Heart right ventricle (tissue), 16 donors: ENCODE measurements at places on chromosomes 2 and 18. TPM values are rescaled to one million over a fixed set of nuclear protein-coding genes. Genes with fewer than 3 reads are reported as not detected.

DNA sequence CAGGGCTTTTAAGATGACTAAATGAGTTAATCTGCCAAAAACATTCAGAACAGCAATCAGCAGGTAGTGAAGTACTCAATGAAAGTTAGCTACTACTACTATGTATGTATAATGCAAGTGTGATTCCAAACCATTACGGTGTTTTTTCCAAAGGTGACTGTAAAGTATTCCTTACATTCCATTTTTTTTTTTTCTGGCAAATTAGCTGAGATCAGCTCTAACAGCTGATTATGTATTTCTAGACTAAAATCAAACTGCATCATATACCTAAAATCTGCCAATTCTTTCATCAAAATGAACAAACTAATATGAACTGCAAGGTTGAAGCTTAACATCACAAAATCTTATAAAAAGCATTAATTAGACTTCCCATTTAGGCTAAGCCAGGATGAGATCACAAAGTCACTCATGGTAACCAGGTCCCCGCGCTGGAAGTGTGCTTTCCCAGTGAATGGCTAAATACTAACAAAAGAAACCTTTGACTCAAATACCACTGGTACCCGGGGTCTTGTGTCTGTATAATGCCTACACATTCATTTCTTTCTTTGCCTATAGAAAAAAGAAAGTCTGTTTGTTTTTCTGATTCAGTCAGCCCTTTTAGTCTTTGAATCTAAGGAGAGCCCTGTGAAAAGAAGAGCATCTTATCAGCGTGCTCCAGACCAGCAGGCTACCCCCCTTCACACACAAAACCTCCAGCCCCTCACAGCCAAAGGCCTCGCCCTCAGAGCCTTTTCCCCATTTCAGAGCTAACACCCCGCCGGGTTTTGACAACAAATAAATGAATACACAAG is 88.3 kb downstream of the RBMS1 start:
- DNase-seq, result no peak

DNA sequence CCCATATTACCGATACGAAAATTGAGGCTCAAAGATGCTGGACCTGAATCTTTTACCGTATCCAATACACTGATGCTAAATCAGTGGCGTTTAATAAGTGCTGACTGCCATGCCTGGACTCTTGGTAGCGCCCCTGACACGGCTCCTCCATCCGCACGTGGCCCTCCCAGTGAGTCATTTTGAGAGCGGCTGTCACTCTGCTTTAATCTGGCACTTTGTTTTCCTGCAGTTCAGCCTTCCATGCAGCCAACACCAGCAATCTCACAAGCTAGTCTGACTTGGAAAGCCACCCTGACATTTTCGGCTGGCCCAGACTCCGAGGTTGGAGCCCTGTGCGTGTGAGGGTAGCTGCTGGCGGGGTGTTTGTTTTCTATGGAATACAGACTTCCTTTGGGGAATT is 155.1 kb upstream of the LMAN1 start:
- DNase-seq, result peak; percentile 80

- DNase-seq, result no peak
These were observed 5.3 kb downstream of the TPO start for GRCh38 chr2:1418566-1418965.

GRCh38 chr2:189304360-189304759 is 124.8 kb upstream of the COL5A2 start:
- no peak for DNase-seq

The CDK5R2 gene
- not detected for total RNA-seq

GRCh38 chr2:112622528-112622849 is 23.2 kb upstream of the SLC20A1 start:
- DNase-seq, result no peak

- no peak for DNase-seq
These were observed 909.5 kb upstream of the SOX11 start for GRCh38 chr2:4782647-4783046.

GRCh38 chr2:31191931-31192330 is 25.4 kb downstream of the CAPN14 start:
- DNase-seq, result no peak

The MROH2A gene
- total RNA-seq, result not detected

- DNase-seq, result no peak
These were observed 105.5 kb downstream of the COPS8 start for GRCh38 chr2:237190966-237191713.

The CRYGD gene
- total RNA-seq, result not detected

GRCh38 chr2:176814740-176815367 is 397.7 kb upstream of the HNRNPA3 start:
- no peak for DNase-seq

DNA sequence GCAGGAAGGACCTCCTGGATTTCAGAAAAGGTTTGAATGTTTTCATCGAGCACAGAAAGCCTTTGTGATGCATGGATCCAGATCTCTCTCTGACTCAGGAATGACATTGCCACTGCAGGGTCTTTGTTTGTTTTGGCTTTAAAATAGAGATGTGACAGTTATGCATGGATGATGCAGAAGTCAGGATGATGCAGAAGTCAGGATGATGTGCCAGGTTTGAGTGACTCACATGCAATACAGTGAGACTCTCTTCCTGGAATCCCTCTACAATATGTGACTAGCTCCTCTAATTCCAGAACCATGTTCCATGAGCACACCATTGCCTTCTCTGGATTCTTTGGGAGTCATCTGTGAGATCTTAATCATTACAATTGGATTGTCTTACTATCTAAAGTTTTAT is 177.9 kb upstream of the RAB6C start:
- DNase-seq, result no peak

The SERPINB4 gene
- not detected for total RNA-seq

GRCh38 chr18:38940863-38941531 is 1375.4 kb upstream of the CELF4 start:
- no peak for DNase-seq

GRCh38 chr2:165678882-165679281 is 115.2 kb downstream of the GALNT3 start:
- no peak for DNase-seq

The CAPG gene
- total RNA-seq, result 5.5 TPM

The EDAR gene
- total RNA-seq, result not detected

The ZNF892 gene
- total RNA-seq, result 4.3 TPM

DNA sequence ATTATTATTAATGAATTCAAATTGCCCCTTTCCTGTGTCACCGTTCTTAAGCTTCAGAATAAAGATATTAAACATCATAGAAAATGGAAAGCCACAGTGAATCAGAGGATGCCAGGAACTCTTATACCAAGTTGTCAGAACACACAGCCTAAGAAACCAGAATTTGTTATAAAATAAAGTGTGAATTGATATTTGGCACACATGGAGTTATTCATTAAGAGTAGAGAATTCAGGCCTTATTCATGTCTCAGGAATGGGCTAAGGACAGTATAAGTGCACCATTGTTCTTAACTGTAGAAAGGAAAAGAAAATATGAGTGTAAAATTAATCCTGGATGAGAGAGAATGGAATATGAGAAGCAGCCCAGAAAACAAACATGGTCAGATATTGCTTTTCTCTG is 86.7 kb upstream of the ATP8B1 start:
- no peak for DNase-seq

- DNase-seq, result peak; percentile 10
These were observed 3.2 kb downstream of the RNPEPL1 start for GRCh38 chr2:240571314-240571973.

DNA sequence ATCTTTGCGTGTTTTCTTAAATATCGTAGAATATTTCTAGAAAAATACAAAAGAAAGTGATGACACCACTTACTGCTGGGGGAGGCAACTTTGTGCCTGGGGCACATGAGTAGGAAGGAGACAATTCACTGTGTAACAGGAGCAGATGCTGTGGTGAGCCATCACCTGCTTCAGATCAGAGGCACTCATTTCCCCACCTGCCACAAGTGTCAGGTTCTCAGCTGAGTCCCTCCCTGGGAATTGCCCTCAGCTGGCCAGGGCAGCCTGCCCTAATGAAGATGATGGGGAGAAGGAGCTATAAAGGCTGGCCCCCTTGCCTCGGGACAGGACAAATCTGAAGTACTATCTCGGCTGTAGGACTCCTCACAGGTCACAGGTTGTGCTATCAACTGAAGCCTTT is 322.8 kb downstream of the STK39 start:
- DNase-seq, result no peak

GRCh38 chr18:76622651-76623050 is 127.6 kb upstream of the ZNF516 start:
- no peak for DNase-seq

DNA sequence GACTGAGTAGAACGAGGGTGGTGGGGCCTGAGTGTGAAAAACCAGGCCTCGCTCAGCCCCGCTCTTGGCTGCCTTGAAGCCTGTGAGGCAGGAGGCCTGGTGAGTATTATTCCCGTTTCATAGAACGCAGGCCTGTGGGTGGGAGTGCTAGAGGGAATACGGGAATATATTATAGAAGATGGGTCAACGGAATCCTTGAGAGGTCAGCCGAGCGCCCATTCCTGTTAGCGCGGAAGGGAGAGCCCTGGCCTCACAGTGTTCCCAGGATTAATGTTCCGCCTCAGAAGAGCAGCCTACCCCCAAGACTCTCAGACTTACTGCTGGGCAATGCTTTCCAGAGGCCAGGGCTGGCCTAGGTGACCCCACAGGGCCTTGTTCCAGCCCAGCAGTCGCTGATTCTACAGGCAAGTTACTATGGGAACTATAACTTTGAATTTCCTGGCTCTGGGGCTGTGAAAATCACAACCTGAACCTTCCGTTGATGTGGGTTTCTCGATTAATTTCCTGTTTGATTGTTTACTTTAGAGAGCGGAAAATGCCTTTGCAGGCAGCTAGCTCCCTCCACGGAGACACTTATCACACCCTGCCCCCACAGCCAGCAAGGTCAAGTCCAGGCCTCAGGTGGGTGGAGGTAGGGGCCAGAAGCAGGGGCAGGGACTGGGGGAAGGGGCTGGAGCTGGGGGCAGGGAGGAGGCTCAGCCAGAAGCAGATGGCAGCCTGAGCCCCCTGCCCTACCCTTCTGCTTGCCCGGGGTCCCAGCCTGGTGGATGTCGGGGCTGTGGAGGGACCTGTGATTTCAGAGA is 108.3 kb downstream of the SMAD7 start:
- peak; percentile 65 for DNase-seq

- no peak for DNase-seq
These were observed 1080.5 kb upstream of the ACVR2A start for GRCh38 chr2:146764301-146764700.

The ATOH8 gene
- 14.5 TPM for total RNA-seq

DNA sequence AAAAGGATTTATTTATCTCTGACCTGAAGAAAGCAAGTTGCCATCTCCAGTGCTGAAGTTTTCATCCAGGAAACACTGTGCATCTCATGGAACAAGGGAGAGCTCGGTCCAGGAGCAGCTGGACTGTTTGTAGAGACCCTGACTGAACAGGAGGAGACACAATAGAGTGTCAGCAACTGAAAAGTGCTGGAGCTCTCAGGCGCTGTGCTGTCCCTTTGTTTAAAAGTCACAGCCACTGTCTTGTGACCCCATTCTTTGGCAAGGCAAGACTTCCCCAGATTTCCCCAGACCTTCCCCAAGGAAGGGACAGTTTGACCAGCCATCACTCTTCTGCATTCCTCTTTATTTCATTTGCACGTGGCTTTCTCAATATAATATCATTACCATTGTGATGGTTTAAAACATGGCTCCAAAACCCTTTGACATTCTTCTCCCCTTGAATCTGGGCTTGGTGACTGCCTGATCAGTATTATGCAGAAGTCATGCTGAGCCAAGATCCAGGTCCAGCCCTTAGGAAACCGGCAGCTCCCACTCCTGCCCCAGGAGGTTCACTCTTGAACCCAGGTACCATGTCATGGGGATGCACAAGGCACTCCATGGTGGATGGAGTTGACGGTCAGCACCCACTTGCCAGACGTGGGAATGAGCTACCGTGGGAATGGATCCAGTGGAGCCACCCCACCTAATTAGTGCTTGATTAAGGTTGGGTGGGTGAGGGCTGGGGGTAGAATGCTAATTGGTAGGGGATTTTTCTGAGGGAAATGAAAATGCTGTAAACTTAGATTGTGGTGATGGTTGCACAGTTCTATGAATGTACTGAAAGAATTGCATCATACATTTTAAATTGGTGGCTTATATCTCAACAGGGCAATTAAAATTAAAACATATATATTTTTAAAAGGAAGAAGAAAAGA is 497.9 kb upstream of the RAB6C start:
- DNase-seq, result no peak

- peak; percentile 75 for DNase-seq
These were observed at the start of gene TTL for GRCh38 chr2:112481528-112482233. TSS of gene TTL (plus strand) at chr2:112482156. CDS start at chr2:112482345, 189 bp downstream.

DNA sequence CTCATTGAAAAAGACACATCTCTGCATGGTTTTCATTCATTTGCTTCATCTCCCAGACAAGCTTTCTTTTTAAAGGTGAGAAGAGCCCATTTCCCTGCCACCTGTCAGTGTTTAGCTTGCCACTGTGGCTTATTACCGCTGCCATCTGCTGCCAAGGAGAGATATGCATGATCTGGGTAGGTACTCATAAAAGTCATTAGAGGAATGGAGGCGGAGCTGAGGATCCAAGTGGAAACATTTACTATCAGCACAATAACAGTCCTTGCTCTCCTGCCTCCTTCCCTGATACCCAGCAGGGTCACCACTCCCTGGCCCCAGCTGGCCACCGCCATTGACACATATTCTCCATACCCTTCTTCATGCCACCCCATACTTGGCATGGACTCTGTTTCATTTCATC is 390.4 kb downstream of the TSN start:
- no peak for DNase-seq

The HOXD9 gene
- total RNA-seq, result not detected

DNA sequence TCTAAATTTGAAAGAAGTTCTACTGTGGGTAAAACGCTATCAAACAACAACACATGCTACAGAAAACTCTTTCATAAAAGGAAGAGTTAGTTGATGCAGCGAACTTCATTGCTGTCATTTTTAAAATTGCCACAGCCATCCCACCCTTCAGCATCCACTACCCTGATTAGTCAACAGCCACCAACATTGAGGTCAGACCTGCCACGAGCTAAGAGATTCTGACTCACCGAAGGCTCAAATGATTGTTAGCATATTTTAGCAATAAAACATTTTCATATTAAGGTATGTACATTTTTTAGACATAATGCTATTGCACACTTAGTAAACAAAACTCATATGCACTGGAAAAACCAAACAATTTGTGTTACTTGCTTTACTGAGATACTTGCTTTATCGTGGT is 347.1 kb downstream of the CLIP4 start:
- DNase-seq, result no peak

The GALNT5 gene
- total RNA-seq, result 0.20 TPM

DNA sequence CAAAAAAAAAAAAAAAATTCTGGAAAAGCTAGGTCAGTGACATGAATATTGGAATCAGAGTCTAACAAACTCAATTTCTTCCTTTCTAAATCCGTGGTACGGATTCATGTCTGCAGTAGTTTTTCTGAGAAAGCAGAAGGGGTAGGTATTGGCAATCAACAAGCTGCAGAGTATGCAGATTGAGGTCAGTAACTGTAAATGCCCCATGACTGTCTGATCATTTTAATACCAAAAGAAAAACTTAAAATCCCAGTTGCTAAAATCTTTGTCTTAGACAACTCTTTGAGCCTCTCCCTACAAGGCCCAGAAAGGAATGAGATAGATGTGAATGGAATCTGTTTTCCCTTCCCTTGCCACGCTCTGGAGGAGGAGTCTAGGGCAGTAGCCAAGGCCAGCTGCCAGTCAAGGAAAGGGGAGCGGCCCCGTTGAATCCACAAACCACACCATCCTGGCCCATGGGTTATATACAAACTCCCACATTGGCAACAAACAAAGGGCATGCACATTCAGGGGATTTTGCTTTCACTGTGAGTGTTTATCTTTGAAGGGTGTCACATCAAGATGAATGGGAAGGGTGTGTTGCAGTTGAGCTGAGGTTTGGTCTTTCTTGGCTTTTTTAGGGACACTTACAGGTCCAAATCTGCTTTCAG is 6.1 kb upstream of the CASP8 start:
- DNase-seq, result no peak
